Left lobe of liver (tissue), 2 donors: ENCODE measurements at places on chromosomes 3 and 15. TPM values are rescaled to one million over a fixed set of nuclear protein-coding genes. Genes with fewer than 3 reads are reported as not detected.

GRCh38 chr15:33031324-33031821 lies 163.1 kb downstream of the FMN1 start:
- no peak for DNase-seq

Gene GOLGA8H
- total RNA-seq = 0.15 TPM

GRCh38 chr15:25238716-25239470 lies 199.9 kb downstream of the UBE3A start:
- no peak for DNase-seq

- no peak for DNase-seq
Measured at GRCh38 chr3:190227064-190227463, 95.2 kb downstream of the CLDN1 start.

Gene AGTR1
- 25.5 TPM for total RNA-seq

- no peak for DNase-seq
Measured at GRCh38 chr3:99651531-99651930, 13.1 kb downstream of the COL8A1 start.

Gene LOXL1
- total RNA-seq = 0.75 TPM

Gene SOX14
- total RNA-seq = not detected

Gene PARP6
- 20.1 TPM for total RNA-seq

- no peak for DNase-seq
Measured at GRCh38 chr3:40871394-40871793, 327.9 kb upstream of the CTNNB1 start.

- no peak for DNase-seq
Measured at GRCh38 chr3:177836671-177837070, 639.4 kb upstream of the TBL1XR1 start.

GRCh38 chr3:98596541-98597500 lies 3.4 kb upstream of the CPOX start:
- DNase-seq = no peak

GRCh38 chr3:140933552-140933951 lies 8.1 kb upstream of the SLC25A36 start:
- no peak for DNase-seq

DNA sequence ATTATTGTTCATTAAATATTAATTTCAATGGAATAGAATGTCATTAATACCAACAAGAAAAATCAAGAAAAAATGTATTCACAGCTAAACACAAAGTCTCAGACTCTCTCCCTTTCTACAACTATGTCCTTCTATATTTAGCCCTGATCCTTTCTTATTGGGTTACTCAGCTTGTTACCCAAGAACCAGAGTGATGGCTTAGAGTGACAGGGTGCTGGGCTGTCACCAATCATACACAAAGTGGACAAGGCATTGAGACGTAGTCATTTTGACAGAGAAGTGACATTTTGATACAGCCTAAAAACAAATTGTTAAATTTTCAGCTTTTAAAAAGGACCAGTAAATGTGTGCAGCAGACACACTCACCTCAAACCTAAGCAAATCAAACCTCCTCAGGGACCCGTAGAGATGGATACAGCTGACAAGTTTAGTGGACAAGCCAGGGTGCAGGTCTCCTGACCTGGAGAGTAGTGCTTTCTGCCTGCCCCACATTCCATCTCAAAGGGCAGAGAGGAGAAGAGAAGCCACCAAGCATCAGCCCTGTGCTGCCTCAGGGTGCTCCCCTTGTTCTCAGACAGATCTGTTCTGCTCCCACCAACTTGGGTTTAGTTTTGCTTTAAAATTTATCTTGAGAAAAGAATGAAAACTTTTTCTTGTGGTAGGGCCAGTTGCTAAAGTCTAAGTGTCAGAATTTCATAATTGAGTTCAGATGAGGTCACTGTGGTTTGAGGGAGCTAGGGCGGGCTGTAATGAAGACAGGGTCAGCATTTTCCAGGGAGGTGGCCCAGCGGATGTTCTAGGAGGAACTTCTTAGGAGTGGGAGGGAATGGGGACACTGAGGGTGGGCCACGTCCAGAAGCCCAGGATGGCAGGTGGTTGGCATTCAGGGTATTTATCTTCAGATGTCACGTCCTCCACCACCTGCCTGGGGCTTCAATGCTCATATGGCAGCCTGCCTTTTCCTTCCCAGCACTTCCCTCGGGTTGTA lies 136.5 kb upstream of the TBL1XR1 start:
- no peak for DNase-seq

DNA sequence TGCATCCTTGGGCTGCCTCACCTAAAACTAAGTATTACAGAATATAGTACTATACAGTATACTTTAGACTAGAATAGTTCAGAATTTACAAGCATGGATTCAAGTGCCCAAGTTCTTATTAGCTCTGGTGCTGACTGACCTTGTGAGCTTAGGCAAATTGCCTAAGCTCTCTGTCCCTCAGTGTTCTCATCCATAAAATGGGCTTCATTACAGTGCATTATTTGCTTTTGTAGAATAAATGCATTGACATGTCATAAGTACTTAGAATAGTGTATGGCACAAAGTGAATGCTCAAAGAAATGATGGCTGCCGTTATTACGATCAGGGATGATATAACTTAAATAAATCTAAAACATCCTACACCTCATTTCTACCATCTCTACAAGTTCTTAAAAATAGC lies 269.7 kb downstream of the FOXP1 start:
- DNase-seq = no peak

- DNase-seq = no peak
Measured at GRCh38 chr3:29755416-29755815, 474.5 kb downstream of the RBMS3 start.

Gene GRM7
- 0.08 TPM for total RNA-seq

Gene C3orf49
- total RNA-seq = not detected

Gene DIPK2A
- total RNA-seq = 9.5 TPM

Gene EHD4
- 5.3 TPM for total RNA-seq

Gene INKA1
- total RNA-seq = 0.63 TPM

Gene C3orf52
- total RNA-seq = 0.28 TPM

DNA sequence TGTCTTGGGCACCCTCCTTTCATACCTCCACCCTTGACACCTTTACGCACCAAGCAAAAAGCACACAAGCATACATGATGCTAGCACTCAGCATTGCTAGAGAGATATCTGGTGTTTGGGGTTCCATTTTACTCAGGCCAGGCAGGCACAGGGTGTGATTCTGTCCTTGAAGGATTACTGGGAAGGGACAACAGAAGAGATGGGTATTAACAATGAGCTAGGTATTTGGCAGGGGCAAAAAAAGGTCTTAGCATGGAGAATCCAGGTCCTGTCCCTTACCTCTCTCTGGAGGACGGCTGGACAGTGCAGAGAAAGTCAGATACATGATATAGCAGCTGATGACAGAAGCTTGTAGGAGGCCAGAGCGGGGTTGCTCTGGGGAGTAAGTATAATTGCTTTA lies 3.5 kb downstream of the SERINC4 start:
- no peak for DNase-seq

GRCh38 chr15:85151861-85152260 lies 170.2 kb downstream of the PDE8A start:
- no peak for DNase-seq

DNA sequence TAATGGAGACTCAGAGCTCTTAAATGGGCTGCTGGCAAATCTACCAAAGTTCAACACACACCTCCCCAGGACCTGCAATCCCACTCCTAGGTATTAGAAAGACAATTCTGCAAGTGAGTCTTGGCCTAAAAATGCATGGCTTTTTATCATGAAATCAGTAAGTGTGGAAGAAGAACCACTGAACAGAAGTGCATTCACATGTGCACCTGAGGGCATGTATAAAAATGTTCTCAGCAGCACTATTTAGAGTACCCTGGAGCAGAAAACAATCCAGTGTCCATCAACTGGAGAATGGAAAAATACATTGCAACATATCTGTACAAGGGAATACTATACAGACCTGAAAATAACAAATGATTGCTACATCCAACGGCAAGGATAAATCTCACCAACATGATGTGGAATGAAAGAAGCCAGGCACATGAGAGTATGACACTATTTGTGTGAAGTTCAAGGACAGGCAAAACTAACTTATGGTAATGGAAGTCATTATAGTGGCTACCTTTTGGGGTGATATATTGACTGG lies 8.1 kb upstream of the SLC6A1 start:
- no peak for DNase-seq

DNA sequence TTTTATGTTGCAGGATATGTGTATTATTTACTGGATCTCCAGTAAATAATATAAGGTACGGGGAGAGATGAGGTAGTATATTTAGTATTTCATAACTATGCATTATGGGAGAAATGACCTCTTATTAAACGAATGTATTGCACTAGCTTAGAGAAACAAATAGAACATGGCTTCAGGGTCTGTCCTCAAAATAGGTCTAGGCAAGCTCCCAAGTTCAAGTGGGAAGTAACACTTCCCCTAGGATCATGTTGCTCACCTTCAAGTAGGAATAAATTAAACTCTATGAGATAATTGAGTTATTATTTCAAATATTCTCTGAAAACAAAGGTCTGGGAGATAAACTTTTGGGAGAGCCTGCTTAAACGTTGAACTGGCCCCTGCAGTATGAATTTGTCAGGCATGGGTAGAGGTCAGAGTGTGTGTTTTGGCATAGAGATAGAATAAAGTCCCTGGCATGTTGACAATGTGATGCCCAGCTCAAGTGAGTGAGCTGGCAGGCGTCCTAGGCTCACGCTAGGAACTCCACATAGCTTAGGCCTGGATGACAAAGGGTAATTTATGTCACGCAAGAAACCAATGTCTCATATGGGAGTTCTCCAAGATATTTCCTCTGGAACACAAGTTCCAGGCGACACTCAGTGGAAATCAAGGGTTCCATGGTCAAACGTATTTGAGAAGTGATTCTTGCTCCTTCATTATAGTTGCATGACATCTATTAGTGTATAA lies 236.8 kb downstream of the CACNA2D3 start:
- DNase-seq = peak; percentile 81

Gene CIDEC
- total RNA-seq = 0.83 TPM

DNA sequence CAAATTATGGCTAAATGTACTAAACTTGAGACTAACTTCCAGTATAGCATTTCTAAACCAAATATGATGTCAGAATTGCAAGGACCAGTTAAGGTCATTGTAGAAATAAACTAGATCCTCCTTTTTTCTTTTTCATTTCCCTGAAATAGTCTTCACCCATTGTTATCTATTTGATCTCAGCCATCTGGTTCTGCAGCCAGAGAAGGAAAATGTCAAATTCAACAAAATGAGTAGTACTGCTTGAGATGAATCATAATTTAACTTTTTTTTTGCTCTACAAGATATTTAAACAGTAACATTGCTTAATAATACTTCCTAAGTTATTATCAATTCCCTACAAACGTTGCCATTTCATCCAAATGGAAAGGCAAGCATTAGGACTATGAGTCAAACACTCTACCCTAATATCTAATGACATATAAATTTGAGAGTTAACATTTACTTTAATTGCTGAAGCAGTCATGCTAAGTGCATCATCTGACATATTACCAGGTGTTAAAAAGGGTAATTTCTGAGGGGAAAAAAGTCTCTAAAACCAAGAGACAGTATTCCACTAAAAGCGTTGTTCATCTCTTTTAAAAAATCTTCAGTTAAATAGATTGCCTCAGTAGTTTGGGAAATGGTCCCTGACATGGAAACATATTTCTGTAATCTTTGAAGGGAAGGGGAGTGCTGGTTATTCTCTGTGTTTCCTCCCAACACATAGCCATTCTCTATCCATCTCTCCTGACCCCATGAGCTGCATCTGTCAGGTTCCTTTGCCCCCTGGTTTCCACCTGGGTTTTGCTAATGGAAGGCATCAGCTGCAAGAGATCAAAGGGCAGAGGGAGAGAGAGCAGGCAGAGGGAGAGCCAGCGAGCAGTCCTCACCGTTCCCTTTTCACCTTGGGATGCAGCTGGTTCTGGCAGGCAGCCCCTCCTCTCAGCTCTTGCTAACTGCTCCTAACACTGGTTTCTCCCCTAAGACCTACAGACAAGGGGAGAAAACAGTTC lies 138.5 kb downstream of the ARPP21 start:
- DNase-seq = peak; percentile 49

Gene TMEM41A
- total RNA-seq = 18.5 TPM

DNA sequence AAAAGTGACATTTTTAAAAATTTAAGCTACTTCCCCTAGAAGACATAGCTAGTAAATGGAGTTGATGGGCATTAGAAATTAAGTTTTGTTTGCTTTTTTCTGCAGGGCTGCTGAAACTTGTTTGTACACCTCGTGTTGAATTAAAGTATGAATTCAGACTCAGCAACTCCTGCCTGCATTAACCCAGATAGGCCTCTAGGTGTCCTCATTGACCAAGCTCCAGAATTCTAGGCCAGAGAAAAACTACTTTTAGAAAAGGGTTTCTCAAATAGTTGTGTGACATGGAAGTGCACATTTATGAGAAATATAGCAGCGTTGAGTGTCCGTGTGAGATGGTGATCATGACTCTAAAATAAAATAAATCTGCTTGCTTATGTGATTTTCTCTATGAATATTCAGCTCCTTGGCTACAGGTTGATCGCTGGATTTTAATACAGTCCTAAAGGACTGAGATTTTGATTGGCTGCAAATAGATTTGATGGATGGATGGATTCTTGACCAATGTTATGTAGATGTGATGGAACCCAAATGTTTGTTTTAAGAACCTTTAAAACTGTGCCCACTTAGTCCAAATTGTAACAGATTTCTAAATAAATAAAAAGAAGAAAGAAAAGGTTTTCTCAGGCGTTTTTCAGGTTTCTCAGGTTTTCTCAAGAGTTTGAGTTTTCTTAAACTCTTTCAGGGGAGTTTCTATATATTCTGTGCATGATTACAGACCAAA lies 39.4 kb upstream of the LMOD3 start:
- no peak for DNase-seq

DNA sequence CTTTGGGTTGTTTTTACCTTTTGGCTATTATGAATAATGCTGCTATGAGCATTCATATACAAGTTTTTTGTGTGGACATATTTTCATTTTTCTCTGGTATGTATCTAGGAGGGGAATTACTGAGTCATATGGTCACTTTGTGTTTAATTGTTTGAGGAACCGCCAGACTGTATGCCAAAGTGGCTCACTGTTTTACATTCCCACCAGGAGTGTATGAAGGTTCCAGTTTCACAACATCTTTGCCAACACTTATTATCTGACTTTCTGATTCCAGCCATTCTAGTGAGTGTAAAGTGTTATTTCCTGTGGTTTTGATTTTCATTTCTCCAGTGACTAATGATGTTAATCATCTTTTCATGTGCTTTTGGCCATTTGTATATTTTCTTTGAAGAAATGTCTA lies 51.8 kb downstream of the CMTM7 start:
- no peak for DNase-seq

- DNase-seq = no peak
Measured at GRCh38 chr3:106700981-106701380, 676.3 kb upstream of the CCDC54 start.
